H9 (cell line): ENCODE measurements at places on chromosomes 3 and 15.

GRCh38 chr15:62482785-62483429 lies 317.8 kb upstream of the C2CD4B start:
- no peaks in the 10 kb centered on the region; the same call in 1 of the 2 replicates for H3K4me1 ChIP-seq
- H3K4me3 ChIP-seq, result no peak overlapping the region
- no peak overlapping the region for H3K27ac ChIP-seq
- peak; percentile 85 for DNase-seq
- H3K36me3 ChIP-seq, result no peaks in the 10 kb centered on the region

- no peaks in the 10 kb centered on the region for H3K27me3 ChIP-seq
- H3K27ac ChIP-seq, result no peak overlapping the region
- no peak overlapping the region for H3K4me3 ChIP-seq
- no peaks in the 10 kb centered on the region for H3K36me3 ChIP-seq
- H3K4me1 ChIP-seq, result no peaks in the 10 kb centered on the region
These were observed 457.7 kb downstream of the EPHA3 start for GRCh38 chr3:89565098-89565497.

DNA sequence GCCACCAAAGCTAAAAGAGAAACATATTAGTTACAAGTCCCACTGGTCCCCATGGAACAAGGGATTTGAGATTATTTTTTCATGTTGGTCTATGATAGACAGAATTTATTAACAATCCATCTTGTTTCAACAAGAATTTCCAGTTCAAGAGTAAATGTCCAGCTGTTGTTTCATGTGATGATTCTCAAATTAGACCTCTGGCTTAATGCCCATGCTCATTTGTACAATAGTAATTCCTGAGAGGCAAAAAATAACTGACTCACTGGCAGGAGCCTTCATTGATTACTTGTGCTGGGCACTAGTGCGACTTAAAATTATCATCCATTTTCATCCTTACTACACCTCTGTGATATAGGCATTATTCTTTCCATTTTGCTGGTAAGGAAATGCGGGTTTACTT lies 171.3 kb downstream of the ITPR1 start:
- no peaks in the 10 kb centered on the region for H3K27me3 ChIP-seq
- DNase-seq, result no peak
- H3K4me3 ChIP-seq, result no peak overlapping the region
- H3K27ac ChIP-seq, result no peak overlapping the region

DNA sequence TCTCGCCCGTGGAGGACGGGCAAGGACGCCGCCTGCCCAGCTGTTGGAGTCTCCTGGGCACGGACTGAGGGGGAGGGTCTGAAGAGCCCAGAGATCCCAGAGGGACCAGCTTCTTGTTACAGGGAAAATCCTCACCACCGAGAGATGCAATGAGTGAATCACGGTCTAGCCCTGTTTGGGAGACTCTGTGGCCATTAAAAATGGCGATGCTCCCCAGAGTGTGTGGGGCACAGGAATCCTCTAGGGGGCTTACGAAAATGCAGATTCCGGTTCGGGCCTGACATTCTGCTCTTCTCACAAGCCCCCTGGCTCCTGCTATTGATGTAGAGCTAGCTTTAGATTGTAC lies 35.5 kb upstream of the EPHB3 start:
- no peaks in the 10 kb centered on the region for H3K27me3 ChIP-seq
- H3K27ac ChIP-seq, result peak overlapping the region; percentile 66
- H3K4me3 ChIP-seq, result peak overlapping the region; percentile 85
- no peak for DNase-seq
- H3K36me3 ChIP-seq, result no peaks in the 10 kb centered on the region

- H3K36me3 ChIP-seq, result peaks cover 2% of the 10 kb centered on the region; the same call in 1 of the 2 replicates
- no peaks in the 10 kb centered on the region for H3K27me3 ChIP-seq
- no peak overlapping the region for H3K4me3 ChIP-seq
- H3K27ac ChIP-seq, result no peak overlapping the region
- no peaks in the 10 kb centered on the region for H3K4me1 ChIP-seq
These were observed 46.3 kb upstream of the CDV3 start for GRCh38 chr3:133527081-133527715.

DNA sequence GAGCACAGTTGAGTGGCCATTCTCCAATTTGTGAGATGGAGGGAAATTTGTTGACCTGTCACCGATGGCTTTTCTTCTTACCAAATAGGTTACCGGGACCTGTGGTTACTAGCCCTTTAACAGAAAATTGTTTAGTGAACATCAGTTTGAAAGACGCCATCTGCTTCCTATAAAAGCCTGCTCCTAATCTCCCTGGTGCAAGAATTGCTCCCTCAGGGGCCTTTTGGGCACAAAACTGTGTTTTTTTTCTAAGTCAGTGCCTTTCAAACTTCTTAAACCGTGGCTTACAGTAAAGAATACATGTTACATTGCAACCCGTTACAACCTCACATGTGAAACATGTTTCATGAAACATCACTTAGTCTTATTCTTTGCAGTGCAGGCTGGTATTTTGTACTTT lies 15.0 kb downstream of the CACNA2D3 start:
- H3K27me3 ChIP-seq, result no peaks in the 10 kb centered on the region
- H3K27ac ChIP-seq, result no peak overlapping the region
- peaks cover 2% of the 10 kb centered on the region; the same call in 1 of the 2 replicates for H3K4me1 ChIP-seq
- DNase-seq, result no peak

- no peaks in the 10 kb centered on the region for H3K27me3 ChIP-seq
- H3K4me3 ChIP-seq, result no peak overlapping the region
- peak; percentile 21 for DNase-seq
- H3K36me3 ChIP-seq, result no peaks in the 10 kb centered on the region
- no peaks in the 10 kb centered on the region for H3K4me1 ChIP-seq
These were observed 18.1 kb upstream of the ALDH1A3 start for GRCh38 chr15:100861511-100861991.

- no peaks in the 10 kb centered on the region for H3K27me3 ChIP-seq
- no peak for DNase-seq
- no peaks in the 10 kb centered on the region for H3K4me1 ChIP-seq
- H3K4me3 ChIP-seq, result no peak overlapping the region
- H3K27ac ChIP-seq, result no peak overlapping the region
These were observed 145.0 kb downstream of the IGSF11 start for GRCh38 chr3:118889691-118890090.

- H3K4me3 ChIP-seq, result no peak overlapping the region
- no peak overlapping the region for H3K27ac ChIP-seq
- peaks cover 9% of the 10 kb centered on the region; the same call in 1 of the 2 replicates for H3K4me1 ChIP-seq
- DNase-seq, result no peak
These were observed 24.2 kb downstream of the ABHD2 start for GRCh38 chr15:89112341-89112971.

DNA sequence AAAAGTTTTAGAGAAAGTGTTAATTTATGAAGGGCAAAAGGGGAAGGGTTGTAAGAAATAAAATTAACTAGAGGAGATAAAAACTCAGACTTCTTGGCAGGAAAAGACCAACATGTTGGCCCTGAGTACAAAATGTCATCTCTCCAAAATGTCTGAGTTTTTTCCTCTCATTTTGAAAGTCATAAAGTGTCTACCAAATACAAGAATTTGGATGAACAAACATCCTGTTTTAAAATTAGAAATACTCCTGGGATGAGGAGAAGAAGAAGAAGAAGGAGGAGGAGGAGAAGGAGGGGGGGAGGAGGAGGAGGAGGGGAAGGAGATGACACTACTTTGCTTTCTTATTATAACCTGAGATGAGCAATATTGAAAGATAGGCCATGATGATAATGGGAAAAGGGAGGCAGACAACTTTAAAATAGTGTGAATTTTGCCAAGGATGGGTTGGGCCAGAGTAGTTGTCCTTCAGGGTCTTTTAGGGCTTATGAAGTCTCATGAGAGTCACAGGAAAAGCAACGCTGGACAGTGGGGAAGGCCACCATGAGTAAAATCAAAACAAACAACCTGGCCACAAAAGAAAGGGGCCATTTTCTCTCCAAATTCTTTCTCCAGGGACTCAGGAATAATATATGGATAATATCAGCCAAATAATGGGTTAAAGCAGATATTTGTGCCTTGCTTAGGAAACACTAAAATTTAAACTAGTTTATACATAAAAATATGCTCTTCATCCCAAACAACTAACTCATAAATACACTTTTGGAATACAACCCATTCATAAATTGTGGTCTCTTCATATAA lies 632.9 kb downstream of the EPHA3 start:
- H3K36me3 ChIP-seq, result no peaks in the 10 kb centered on the region
- DNase-seq, result no peak
- no peak overlapping the region for H3K4me3 ChIP-seq

- DNase-seq, result no peak
- H3K27me3 ChIP-seq, result peaks cover 8% of the 10 kb centered on the region
- H3K4me3 ChIP-seq, result no peak overlapping the region
- peaks cover 9% of the 10 kb centered on the region; the same call in 1 of the 2 replicates for H3K4me1 ChIP-seq
- H3K36me3 ChIP-seq, result peaks cover 12% of the 10 kb centered on the region
These were observed 27.2 kb downstream of the SEMA6D start for GRCh38 chr15:47744496-47744895.

DNA sequence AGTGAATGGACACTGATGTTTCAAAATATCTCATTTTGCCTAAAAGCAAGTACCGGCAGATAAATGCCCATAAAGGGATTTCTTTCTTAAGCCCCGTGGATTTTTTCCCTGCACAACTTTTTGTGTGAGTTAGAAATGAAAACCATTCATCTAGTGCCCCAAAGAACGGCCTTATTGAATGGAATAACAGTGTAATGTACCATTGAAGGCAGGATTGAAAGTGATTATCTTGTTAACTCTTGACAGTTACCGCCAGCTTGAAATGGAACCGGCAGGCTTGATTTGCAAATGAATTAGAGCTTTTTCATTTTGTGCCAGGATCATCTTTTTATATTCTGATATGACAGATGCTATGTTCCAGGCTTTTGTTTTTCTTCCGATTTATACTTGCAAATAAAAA lies 162.2 kb downstream of the RSRC1 start:
- DNase-seq, result no peak
- H3K27me3 ChIP-seq, result no peaks in the 10 kb centered on the region
- H3K36me3 ChIP-seq, result peaks cover 14% of the 10 kb centered on the region
- H3K27ac ChIP-seq, result no peak overlapping the region

GRCh38 chr15:37111427-37111717 lies 11.0 kb upstream of the MEIS2 start:
- H3K36me3 ChIP-seq, result no peaks in the 10 kb centered on the region
- no peak for DNase-seq
- peaks cover 51% of the 10 kb centered on the region; the same call in 1 of the 2 replicates for H3K27me3 ChIP-seq
- H3K4me1 ChIP-seq, result peaks cover 4% of the 10 kb centered on the region

- DNase-seq, result no peak
- H3K4me1 ChIP-seq, result no peaks in the 10 kb centered on the region
- H3K4me3 ChIP-seq, result no peak overlapping the region
- no peaks in the 10 kb centered on the region for H3K27me3 ChIP-seq
These were observed 340.6 kb downstream of the SOX2 start for GRCh38 chr3:182052332-182052731.

DNA sequence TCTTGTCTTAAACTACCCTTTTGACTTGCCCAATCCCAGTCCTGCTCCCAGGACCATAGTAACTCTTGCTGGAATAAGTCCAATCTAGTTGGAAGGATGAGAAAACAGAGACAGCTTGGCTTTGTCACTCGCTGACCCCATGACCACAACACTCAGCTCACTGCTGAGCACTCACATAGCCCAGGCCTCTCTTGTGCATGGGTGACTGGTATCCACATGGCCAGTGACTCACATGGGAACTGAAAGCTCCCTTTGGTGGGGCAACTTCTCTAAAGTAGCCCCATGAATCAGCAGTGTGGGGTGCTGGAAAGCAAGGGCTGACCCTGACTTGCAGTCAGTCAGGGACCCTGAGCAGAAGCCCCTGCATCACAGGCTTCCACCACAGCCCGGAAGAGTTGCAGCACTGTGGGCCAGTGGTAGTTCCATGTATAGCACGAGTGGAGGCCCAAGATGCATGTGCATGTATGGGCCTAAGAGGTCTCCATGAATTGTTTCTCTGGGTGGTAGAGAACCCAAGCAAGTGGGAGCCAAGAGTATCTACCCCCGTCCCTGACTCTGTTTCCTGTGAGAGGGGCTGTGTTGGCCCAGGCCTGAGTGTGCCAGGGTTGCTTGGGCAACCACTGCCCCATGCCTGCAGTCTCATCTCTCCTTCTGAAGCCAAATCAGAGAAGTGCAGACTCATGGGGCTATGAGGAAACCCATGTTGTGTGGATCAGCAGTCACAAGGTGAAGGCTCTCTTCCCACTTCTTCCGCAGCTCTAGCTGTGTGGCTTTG lies 62.1 kb upstream of the XCR1 start:
- no peaks in the 10 kb centered on the region for H3K36me3 ChIP-seq
- no peaks in the 10 kb centered on the region; the same call in 1 of the 2 replicates for H3K4me1 ChIP-seq
- H3K27me3 ChIP-seq, result no peaks in the 10 kb centered on the region
- DNase-seq, result no peak

- no peak overlapping the region for H3K4me3 ChIP-seq
- H3K4me1 ChIP-seq, result no peaks in the 10 kb centered on the region
- no peak for DNase-seq
- H3K36me3 ChIP-seq, result no peaks in the 10 kb centered on the region
- no peak overlapping the region for H3K27ac ChIP-seq
These were observed 502.0 kb upstream of the CFAP20DC start for GRCh38 chr3:59551834-59552233.

DNA sequence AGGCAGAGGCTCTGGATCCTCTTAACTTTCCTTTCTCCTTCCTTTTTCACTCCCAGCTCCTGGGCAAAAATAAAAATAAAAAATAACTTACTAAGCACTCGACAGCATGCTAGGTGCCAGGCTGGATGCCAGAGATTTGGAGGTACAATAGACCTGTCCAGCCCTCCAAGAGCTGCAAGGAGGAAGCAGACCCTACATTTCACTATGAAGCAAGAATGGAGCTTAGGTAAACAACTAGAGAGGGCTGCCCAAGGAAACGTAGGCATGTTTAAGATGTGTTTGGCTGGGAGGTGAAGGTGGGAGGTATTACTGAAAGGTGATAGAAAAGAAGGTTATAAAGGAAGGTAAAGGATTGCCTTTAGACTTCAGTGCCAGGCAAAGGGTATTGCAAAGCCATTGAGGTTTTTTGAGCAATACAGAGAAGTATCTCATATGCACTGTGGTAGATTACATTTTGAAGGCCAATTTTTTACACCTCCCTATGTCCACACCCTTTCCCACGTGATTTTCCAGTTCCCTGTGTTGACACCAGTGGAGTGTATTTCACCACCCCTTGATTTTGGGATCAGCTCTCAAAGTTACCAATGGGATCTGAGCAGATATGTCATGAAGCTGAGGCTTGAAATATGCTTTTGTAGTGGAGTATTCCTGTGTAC lies 69.1 kb downstream of the DCLK3 start:
- H3K4me3 ChIP-seq, result no peak overlapping the region
- no peak overlapping the region for H3K27ac ChIP-seq
- no peak for DNase-seq
- H3K4me1 ChIP-seq, result no peaks in the 10 kb centered on the region; the same call in 1 of the 2 replicates
- no peaks in the 10 kb centered on the region; the same call in 1 of the 2 replicates for H3K36me3 ChIP-seq
- H3K27me3 ChIP-seq, result no peaks in the 10 kb centered on the region

DNA sequence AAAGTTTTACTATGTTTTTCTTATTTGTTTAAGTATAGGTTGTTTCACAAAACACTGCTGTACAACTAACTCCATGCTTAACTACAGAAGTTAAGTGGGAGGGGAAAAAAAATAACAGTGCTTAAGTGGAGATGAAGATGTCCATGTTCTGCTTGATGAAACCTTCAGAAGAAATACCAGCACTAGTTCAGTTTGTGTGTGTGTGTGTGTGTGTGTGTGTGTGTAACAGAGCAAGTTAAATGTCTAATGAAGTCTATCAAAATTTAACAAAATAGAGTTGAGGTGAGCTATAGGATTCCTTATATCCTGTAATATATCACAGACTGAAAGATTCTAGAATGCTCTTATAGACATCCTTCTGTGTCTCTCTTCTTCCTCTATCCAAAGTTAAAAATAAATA lies 44.1 kb upstream of the CBLB start:
- H3K36me3 ChIP-seq, result peaks cover 2% of the 10 kb centered on the region; the same call in 2 of the 3 replicates
- H3K4me3 ChIP-seq, result no peak overlapping the region
- H3K27ac ChIP-seq, result no peak overlapping the region
